Activated T-cell treated with anti-CD3 and anti-CD28 coated beads, Interleukin-2, amount 50 U/mL, for 1 hour (primary cell): ENCODE measurements at places on chromosomes 16 and 17.

DNA sequence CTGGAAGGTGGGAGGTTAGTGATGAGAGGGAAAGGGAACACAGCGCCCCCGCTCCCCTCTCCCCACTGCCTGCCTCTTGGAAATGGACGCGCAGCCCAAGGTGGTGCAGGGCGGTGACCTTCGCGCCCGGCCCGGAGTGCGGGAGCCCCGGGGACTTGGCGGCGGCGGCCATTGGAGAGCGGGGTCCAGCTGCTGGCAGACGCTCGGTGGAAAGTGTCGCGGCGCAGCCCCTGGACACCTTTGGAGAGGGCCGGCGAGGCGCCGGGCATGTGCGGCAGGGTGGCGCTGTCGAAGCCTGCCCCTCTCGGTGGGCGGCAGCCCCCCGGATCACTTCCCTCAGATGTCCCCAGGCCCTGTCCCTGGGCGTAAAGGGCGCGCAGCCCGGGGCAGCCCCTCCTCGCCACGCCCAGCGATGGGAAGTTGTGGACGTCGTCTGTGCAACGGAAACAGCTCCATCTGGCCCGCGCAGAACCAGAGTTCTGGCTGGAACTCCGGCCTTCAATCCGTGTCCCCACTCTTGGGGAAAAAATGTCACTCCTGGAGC lies 16.7 kb downstream of the SALL1 start:
- no peak for DNase-seq

DNA sequence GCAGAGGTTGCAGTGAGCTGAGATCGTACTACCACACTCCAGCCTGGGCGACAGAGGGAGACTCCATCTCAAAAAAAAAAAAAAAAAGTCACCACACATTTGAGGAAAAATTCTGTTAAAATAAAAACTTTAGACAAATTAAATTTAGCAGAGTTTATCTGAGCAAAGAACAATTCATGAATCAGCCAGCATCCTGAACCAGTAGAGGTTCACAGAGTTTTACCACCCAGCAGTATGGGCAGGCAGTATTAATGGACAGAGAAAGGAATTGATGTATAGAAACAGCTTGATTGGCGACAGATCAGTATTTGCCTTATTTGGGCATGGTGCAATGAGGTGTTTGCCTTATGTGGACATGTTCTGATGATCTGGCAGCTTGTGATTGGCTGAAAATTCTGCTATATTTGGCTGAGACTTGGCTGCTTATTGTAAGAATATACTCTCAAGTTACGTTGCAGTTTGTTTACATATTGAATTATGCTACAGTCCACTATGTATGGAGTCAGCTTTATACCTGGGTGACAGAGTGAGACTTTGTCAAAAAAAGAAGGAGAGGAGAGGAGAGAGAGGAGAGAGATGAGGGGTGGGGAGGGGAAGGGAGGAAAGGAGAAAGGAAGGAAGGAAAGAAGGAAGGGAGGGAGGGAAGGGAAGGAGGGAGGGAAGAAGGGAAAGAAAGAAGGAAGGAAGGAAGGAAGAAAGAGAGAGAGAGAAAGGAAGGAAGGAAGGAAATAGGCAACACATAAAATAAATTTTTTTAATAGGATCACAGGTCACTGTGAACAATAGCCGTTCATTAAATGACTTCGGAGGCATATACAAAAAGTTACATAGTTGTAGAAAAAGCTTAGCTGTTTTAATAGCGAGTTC lies 14.6 kb downstream of the ABCC3 start:
- DNase-seq, result no peak

- no peak for DNase-seq
These were observed 203.6 kb downstream of the CPPED1 start for GRCh38 chr16:12600116-12600515.

GRCh38 chr17:82848022-82848592 lies 8.3 kb upstream of the ZNF750 start:
- peak; percentile 38 for DNase-seq
